ENCODE measurements at places on chromosomes 2 and 18.

GRCh38 chr18:77784759-77785379 lies 535.2 kb downstream of the GALR1 start:
- DNase-seq = no peak

DNA sequence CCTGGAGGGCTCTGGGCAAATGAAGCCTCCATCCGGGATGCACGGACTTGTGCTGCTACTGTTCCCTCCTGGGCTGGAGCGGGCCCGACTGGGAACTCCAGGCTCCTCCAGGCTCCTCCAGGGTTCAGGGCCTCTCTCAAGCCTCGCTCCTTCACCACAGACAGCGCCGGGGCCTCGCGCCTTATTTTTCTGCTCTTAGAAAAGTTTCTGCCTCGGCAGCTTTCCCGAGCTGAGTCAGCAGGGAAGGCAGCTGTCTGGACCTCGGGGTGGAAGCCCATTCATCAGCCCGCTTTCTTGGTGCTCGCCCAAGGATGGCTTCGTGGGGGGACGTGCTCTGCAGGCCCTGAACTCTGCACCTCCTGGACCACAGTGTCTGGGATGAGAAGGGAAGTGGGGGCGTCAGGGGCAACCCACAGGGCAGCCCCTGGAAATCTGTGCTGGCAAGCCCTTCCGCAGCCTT lies 12.9 kb upstream of the TEX51 start:
- DNase-seq = no peak

GRCh38 chr2:237431837-237432236 lies 17.9 kb upstream of the COL6A3 start:
- DNase-seq = no peak

DNA sequence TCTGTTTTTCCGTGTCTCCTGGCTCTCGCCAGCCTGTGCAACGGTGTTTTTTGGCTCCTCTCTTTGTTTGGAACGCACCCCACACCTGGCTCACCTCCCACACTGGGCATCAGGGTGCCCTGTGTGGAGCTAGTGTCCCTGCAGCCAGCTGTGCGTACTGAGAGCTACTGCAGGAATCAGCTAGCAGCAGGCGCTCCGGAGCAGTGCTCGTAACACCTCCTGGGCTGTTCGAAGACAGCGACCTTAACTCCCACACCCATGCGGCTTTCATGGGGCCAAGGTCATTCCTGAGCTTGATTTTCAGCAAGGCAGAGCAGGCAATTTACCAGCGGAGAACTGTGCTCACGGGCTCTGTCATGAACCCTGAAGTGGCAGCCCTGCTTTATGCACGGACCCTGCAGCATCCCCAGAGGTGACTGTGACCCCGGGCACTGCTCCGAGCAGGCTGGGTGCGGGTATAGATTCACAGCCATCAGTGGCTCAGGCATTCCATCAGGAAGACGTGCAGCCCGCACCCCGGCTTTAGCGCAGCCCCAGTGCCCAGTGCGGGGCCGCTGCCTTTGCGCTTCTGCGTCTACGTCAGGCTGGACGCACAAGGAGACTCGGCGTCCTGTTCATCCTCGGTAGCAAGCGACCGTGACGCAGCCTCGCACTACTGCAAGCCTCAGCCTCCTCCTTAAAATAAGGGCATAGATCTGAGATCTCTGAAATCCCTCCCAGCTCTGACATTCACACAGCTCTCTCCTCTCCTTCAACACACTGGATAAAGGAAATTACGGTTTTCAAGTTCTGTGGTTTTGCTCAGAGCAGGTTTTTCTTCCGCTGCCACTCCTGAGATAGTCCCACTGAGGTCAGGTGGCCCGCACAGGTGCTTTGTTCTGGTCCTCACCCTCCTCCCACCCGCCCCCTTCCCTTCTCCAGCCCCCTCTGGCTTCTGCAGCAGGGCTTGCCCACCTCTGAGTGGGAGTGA lies 58.2 kb downstream of the ADI1 start:
- no peak for DNase-seq

- peak; percentile 43 for DNase-seq
Observed at GRCh38 chr2:181185948-181186347, 205.5 kb downstream of the UBE2E3 start.

DNA sequence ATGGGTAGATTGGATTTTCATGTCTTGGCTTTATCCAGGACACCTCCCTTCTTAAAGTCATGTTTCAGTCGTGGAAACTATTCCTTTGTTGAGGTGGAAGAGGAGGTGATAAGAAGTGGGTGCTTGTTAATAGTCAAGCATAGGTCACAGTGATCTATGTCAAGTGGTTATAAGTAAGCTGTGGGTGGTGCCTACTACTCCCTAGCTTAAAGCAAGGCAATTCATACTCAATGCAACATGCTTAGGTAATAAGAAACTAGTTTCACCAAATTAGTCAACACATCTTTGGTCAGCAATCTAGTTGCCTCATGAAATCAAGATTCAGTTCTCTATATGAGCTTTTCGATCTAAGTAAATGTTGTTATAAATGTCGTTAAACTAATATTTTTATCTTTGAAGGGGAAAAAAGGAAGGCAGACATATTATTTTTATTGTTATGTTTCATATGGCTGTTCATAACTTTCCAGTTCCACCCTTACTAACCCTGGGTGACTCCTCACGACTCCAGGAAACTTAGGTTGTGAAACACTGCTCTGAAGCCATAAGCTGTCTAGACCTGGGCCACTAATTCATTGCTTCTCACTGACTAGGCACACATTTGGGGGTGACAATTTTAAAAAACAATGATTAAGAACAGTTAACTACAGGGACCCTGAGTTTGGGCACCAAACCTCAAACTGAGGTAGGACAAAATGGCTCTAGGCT lies 5.8 kb upstream of the ABCB11 start:
- DNase-seq = no peak

GRCh38 chr2:53750041-53750768 lies 17.4 kb upstream of the CHAC2 start:
- DNase-seq = no peak

GRCh38 chr2:1731963-1732768 lies 12.1 kb downstream of the PXDN start:
- no peak for DNase-seq

GRCh38 chr2:3189076-3189591 lies 188.5 kb downstream of the EIPR1 start:
- DNase-seq = no peak

GRCh38 chr2:68108120-68108519 lies 45.3 kb upstream of the C1D start:
- DNase-seq = no peak

DNA sequence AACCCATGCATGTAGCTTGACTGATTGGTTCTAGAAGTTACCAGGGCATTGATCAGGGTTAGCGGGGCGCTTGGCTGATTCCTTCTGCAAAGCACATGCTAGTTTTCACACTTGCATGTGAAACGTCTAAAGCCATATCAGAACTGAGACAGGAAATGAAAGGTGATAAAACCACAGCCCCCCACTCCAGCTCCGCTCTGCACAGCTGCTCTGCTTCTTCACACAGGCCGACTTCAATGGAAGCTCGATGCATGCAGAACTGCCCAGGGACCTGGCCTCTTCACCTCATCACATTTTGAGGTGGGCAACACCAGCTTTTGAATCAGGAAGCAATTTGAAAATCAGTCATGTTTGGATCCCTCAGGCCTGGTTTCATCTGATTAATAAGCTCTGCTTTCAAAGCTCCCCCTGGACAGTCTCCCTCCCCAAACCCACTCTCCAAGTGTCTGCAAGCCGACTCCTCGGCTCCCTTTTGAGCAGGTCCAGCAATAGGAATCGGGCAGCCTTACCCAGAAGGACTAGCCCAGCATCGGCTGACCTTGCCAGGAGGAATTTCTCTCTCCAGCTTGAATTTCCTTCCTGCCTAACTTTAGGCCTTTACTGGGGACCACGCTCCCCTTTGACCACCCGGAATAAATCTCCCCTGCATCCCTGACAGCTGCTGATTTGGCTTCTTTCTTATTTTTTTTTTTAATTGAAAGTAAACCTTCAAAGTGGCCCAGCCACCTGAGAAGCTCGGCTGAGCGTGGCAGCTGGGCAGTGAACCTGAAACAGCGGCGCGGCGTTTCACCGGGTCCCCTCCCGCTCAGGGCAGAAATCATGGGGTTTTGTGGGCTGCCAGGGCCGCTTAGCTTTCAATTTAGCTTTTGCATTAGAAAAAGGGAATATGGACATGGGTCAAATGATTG lies 31.7 kb downstream of the HRH4 start:
- DNase-seq = no peak

DNA sequence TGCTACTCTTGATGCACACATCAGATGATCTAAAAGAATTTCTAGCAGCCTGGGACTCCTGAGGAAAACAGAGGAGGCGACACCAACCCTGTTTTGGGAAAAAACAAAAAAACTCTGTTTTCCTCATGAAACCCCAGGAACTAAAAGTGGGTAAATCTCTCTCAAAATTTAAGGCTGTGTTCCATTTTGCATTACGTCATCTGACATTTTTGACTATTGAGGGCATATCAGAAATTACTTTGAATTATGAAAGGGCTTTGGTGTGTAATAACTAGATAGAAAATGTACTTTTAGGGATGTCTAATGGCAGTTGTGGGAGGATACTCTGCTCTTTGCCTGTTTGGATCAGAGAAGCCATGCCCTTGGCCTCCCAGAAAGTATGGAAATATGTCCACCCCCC lies 963.0 kb downstream of the CNTNAP5 start:
- no peak for DNase-seq

- no peak for DNase-seq
Observed at GRCh38 chr2:32002406-32002805, 8.4 kb downstream of the MEMO1 start.

DNA sequence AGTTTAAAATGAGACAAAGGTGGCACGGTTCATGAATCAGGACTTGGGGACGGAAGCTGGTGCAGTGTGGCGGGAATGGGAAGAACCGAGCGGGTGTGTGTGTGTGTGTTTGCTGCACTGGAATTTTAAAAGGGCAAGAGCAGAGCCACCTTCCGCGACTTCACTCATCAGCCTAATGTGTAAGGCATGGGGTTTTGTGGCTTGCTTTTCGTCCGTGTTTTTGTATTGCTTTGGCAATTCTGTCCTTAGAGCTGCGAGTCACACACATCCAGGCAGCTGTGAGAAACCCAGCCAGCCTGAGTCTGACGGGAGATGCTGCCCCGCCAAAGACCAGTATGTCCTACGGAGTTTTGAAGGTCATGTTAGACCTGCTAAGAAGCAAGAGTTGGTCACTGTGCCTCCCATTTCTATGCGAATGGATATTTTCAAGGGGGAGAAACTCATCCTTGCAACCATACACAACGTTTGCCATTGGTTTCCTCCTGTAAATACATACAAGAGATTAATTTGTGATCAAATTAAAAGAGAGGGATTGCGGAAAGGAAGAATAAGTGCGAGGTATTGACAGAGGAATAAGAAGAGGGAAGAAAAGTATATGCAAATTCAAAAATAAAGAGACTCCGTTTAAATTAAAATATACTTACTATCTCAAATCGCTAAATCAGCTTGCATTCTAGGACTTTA lies 665 bp upstream of the CACNB4 start:
- DNase-seq = peak; percentile 13

DNA sequence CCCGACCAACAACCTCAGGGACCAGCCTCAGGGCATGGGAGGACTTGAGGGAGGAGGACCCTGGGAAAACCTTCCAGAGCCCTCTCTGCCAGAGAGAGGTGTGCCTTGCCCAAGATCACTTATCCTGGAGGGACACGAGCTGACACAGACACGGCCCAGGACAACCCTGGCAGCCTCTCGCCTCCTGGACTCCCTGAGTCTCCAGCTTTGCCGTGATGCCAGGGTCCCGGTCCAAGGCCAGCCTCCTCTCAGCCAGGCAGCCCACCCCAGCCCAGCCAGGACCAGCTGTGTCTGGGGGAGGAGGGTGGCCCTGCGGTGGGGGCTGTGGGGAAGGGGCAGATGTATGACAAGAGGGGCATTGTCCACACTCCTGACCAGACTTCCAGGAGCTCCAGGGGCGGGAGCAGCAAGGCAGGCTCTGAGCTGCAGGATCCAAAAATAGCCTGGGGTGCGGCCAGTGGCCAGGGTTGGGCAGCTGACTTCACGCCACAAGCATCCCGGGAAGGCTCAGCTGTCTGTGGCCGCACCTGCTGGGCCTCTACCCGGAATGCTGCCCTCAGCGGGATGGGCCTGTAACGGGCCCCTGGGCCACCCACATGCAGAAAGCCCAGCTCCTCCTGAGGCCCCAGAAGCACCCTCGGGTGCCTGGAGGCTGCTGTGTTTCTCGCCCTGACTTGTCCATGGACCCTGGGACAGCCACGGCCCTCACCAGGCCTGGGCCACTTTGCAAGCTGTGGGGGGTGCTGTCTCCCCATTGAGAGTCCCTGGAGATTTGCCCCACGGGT lies 65.5 kb upstream of the GPC1 start:
- DNase-seq = no peak

- DNase-seq = no peak
Observed at GRCh38 chr2:239275044-239275685, 125.7 kb downstream of the HDAC4 start.

DNA sequence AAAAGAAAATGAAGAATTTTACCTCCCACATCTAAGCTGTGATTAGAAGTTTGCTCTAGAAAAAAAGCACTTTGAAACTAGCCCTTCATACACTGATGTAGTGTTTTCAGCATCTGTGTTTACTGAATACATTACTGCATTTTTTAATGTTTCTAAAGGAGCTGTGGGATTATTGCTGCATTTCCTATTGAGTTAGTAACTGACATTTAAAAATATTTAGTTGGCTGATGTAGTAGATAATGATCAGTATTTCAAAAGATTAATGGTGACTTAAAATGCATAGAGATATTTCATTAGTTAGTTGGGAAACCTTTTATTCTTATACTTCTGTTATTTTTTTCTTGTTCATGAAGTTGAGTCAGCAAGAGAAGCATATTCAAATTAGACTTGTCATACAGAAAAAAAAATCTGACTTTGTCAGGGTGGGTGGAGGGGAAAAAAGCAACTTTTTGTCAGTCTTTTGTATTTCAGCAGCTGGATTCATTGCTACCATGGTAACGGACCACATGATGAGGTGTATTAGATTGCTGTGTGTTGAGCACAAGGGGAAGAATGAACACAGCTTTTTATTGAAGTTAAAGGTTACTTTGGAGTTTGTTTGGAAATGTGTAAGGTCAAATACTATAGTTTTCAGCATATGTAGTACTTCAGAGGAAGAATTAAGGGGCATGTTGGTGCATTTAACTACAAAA lies at the start of gene DTNA:
TSS of gene DTNA (plus strand) at position 549 of the 692 bp plus-strand sequence. CDS start 45,679 bp downstream, outside the sequence.
- DNase-seq = peak; percentile 10

DNA sequence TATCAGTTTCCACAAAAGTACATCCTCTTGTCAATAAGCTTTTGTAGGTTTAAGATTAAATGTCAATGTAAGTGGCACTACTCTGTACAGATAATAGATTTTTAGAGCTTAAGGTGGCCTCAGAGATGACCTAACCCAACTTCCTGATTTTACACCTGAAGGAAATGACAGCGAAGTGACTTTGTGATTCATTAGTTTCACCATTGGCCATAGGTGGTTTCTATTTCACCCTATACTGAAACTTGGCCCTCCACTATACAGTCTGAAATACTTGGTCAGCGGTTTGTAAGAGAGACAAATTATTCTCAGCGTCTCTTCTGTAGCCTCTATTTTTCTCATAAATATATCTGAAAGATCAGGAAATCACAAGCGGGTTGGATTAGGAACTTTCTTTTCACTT lies 330.4 kb upstream of the FAM98A start:
- DNase-seq = no peak
